Fibroblast of the conjunctiva (primary cell): ENCODE measurements at places on chromosomes 1 and 21.
A peak's percentile ranks its signal among the peaks of the same experiment; 100 is the strongest.

- no peak for DNase-seq
Observed at GRCh38 chr21:15259824-15260223, 195.0 kb upstream of the NRIP1 start.

DNA sequence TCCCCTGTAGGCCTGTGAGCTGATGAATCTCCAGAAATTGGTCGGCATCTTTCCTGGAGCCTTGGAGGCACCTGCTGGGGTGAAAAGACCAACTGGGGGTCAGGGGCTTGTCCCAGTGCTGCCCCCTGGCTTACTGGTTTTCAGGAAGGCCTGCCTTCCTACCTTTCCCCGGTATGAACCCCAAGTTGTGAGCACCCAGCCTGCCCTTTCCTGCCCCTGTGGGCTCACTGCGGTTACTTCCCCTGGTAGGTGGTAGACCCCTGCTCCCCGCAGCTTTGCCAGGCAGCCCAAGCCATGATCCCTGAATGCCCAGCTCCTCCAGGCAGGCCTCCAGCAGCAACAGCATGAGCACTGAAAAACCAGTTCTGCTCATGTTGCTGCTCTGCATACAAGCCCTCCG lies 10.2 kb downstream of the DMRTB1 start:
- DNase-seq: no peak

DNA sequence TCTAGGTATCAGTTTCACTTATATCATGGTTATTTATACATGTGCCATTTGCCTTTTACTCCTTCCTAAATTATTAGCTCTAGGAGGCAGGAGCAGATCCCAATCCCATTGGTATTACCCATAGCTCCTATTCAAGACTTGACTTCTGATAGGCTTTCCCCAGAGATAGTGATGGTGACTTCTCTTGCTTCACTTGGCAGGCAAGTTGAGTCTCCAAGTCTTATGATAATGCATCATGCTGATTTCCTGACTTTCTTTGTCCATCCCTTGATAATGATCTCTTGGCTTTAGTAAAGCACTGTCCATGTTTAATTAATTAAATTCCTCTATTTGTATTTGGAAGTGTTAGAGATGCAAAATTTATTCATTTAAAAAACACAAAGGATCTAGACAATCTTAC lies 253.5 kb upstream of the ADAMTS5 start:
- DNase-seq: no peak

GRCh38 chr1:47549532-47549931 lies 111.7 kb downstream of the FOXD2 start:
- no peak for DNase-seq

GRCh38 chr1:226778657-226779058 lies 39.6 kb upstream of the ITPKB start:
- peak; percentile 49 for DNase-seq

- DNase-seq: no peak
Observed at GRCh38 chr1:234231061-234231892, 142.0 kb upstream of the COA6 start.
